ENCODE measurements at places on chromosomes 1 and 21.

GRCh38 chr1:225427235-225428067, at the start of gene LBR:
Gene LBR, minus strand, starts transcription at chr1:225428038. Its CDS starts 3,963 bp downstream, at chr1:225424075.
- no peak for DNase-seq

- DNase-seq, result no peak
These were observed 96.8 kb upstream of the USP24 start for GRCh38 chr1:55311979-55312378.

DNA sequence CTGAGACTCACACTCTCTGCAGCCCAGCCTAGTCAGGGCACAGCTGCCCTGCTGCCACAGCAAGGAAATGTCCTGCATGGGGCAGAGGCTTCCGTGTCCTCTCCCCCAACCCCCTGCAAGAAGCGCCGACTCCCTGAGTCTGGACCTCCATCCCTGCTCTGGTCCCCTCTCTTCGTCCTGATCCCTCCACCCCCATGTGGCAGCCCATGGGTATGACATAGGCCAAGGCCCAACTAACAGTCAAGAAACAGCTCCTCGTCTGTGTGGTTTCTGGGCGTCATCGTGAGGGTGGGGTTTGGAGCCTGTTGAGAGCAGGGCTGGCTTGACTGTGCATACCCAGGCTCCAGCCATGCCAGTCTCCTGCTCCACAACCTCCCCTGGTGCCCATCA, 19.5 kb downstream of the FAAH start:
- no peak for DNase-seq

GRCh38 chr1:205794011-205794730, 18.8 kb downstream of the SLC41A1 start:
- DNase-seq, result no peak

GRCh38 chr1:5507340-5507739, 484.9 kb downstream of the NPHP4 start:
- no peak for DNase-seq

DNA sequence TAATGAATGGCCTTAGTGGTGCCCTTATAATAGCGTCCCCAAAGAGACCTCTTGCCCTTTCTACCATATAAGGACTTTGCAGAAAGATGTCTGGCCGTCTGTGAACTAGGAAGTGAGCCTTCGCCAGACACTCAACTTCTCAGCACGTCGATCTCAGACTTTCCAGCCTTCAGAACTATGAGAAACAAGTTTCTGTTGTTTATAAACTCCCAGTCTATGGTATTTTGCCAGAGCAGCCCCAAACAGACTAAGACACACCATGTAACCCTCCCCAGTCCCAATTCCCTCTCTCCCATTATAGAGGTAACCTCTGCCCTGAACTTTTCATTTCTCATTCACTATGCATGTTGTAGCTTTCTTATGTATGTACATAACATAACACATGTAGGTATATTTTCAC, 55.7 kb downstream of the NID1 start:
- DNase-seq, result no peak

DNA sequence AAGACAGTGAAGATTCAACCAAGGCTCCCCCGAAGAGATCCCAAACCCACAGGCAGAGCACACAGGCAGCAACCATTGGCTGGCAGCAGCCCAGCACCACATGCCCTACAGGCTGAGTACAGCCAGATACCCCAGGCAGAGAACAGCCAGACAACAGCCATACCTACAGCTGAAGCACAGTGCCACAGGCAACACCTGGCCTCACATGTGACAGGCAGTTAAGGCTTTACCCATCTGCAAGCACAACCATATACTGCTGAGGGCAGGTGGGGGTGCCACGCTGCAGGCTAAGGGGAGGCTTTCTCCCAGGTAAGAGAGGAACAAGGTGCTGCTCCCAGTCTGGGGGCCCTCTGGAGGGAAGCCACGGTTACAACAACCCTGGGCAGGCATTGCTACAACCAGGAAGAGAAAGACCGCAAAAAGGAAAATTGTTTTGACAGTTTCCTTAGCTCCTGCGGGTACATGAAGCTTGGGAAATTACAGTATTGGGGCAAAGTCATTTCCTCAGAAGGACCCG, 12.3 kb downstream of the CHIT1 start:
- DNase-seq, result no peak

GRCh38 chr1:82279241-82279640, 478.5 kb downstream of the ADGRL2 start:
- DNase-seq, result no peak

DNA sequence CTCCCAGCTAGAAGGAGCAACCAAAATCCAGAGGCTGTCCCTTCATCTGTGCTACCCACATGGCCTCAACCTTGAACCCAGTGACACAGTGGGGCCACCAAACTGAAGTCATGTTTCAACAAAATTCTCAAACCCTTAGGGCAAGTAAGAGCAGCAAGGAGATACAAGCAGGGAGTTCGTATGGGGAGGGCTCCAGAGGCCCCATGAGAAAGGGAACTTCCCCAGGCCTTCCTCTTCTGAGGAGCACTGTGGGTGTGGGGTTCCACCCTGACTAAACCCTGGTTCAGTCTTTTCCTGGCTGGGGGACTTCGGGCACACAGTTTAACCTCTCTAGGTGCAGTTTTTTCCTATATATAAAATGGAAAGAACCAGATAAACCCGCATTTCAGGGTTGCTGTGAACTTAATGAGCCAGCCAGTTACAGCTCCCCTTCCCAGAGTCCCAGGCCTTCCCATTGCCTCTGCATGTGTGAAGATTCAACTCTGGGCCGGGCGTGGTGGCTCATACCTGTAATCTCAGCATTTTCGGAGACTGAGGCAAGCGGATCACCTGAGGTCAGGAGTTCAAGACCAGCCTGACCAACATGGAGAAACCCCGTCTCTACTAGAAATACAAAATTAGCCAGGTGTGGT, 8.0 kb upstream of the THEMIS2 start:
- DNase-seq, result no peak

DNA sequence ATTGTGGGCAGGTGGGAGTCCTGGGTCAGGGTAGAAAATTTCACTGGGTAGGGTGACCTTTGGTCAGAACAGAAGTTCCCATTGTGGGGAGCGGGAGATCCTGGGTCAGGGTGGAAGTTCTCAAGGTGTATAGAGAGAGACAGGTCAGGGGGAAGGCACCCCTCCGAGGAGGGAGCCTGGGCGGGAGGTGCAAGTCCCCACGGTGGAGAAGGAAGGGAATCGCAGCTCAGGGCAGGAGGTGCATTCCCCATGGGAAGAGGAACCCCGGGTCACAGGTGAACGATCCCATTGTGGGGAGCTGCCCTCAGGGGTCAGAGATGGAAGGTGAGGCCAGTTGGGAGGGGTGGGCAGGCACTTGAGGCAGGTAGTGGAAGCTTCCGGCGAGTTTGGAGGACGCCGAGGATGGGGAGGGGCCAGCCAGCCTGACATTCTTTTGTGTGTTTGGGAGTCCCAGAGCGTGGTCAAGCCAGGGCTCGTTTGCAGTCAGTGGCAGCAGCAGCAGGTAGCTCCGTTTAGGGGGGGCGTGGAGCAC, 637 bp downstream of the LYPLA2 start:
- no peak for DNase-seq

- no peak for DNase-seq
These were observed 18.9 kb downstream of the TNNT2 start for GRCh38 chr1:201358596-201358995.

DNA sequence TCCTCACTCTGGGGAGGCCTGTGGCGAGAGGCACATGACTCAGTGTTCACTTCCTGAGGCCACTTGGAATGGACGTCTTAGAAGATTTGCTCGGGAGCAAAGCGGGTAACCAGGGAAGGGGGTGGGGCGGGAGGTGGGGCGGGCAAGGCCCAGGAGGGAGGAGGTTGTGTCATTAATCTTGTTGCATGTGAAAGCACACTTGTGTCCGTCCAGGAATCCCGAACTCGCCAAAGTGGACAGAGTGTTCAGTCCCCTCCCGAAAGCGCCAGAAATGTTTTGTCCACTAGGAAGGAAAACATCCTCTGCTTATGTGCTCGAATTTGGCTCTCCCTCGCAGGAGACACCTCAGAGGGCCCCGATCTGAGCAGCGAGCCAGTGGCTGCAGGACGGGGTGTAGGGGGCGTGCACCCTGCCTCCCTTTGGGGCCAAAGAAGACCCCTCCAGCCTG, 84.2 kb downstream of the SPSB1 start:
- DNase-seq, result no peak

DNA sequence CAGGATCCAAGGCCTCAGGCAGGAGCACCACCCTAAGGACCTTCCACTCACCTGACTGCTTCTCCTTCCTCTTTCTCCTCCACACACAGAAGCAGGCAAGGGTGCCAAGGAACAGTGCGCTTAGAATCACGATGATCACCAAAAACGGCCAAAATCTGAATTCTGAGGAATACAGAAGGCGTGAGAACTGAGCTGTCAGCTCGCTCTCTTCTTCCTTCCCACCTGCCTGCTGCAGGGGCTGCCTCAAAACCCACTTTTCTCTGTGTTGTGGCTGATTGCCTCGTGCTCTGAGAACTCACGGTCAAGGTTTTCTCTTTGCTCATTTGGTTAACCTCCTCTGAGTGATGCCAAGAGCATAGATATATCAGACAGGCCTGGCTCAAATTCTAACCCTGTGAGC, 23.8 kb downstream of the CD244 start:
- no peak for DNase-seq

- DNase-seq, result no peak
These were observed 141.7 kb downstream of the PHTF1 start for GRCh38 chr1:113617438-113618141.

- no peak for DNase-seq
These were observed 61.7 kb upstream of the DNAJC6 start for GRCh38 chr1:65247419-65248359.

DNA sequence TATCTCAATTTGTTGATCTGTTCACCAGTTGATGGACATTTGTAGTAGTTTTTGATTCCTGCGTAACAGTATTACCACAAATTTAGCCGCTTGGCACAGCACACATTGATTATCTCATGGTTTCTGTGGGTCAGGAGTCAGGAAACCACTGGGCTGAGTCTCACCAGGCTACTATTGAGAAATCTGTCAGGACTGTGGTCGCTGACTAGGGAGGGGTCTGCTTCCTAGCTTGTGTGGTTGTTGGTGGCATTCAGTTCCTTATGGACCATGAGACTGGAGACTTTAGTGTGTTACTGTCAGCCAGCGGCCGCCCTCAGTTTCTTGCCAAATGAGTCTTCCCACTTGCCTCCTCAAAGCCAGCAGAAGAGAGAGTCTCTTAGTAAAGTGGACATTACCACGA, 9.8 kb downstream of the PEX14 start:
- no peak for DNase-seq

GRCh38 chr21:38897532-38898421, 92.0 kb downstream of the ETS2 start:
- DNase-seq, result peak; percentile 15

- no peak for DNase-seq
These were observed 16.1 kb upstream of the DYRK1A start for GRCh38 chr21:37350472-37350871.

GRCh38 chr1:81023187-81023724, 777.5 kb upstream of the ADGRL2 start:
- no peak for DNase-seq

- no peak for DNase-seq
These were observed 83.7 kb upstream of the CHRM3 start for GRCh38 chr1:239302696-239303095.

- DNase-seq, result no peak
These were observed 315.4 kb downstream of the MATN1 start for GRCh38 chr1:30407865-30408580.

- DNase-seq, result peak; percentile 29
These were observed 602 bp downstream of the KIAA0319L start for GRCh38 chr1:35556484-35557117.

All from NCI-H1092 (cell line).